PC-9 (cell line): ENCODE measurements at places on chromosomes 1 and 21.

DNA sequence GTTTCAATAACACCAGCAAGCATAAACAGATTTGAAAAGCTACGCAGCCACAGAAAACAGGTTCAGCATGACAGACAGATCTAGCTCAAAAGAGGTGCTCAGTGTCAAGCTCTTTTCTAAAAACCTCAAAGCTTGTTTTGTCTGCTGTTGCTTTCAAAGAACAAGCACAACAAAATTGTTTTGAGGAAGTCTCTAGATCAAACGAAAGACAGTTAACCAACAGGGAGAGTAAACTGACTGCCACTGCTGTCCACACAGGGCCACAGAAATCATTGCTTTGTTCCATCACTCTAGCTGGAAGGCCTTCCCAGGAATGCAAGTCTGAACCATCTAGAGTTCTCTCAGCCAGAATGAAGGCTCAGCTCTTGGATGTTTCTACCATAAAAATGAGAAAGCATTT is 12.8 kb downstream of the APP start:
- no peak for DNase-seq

GRCh38 chr1:98322966-98323365 is 338.6 kb upstream of the SNX7 start:
- DNase-seq = no peak

- no peak for DNase-seq
Observed at GRCh38 chr1:62068978-62069377, 125.7 kb upstream of the L1TD1 start.

GRCh38 chr1:77825131-77825709 is 45.8 kb downstream of the MIGA1 start:
- DNase-seq = no peak

- peak; percentile 94 for DNase-seq
Observed at GRCh38 chr1:41672173-41672572, 187.7 kb upstream of the EDN2 start.

GRCh38 chr1:154813300-154813816 is 56.7 kb downstream of the KCNN3 start:
- DNase-seq = no peak

GRCh38 chr1:71222668-71223067 is 141.8 kb upstream of the ZRANB2 start:
- no peak for DNase-seq
